NK-92 treated with Interleukin-12 subunit alpha and Interleukin-12 subunit beta, amount 100 ng/mL, for 24 hours (cell line): ENCODE measurements at places on chromosomes 12 and 14.

DNA sequence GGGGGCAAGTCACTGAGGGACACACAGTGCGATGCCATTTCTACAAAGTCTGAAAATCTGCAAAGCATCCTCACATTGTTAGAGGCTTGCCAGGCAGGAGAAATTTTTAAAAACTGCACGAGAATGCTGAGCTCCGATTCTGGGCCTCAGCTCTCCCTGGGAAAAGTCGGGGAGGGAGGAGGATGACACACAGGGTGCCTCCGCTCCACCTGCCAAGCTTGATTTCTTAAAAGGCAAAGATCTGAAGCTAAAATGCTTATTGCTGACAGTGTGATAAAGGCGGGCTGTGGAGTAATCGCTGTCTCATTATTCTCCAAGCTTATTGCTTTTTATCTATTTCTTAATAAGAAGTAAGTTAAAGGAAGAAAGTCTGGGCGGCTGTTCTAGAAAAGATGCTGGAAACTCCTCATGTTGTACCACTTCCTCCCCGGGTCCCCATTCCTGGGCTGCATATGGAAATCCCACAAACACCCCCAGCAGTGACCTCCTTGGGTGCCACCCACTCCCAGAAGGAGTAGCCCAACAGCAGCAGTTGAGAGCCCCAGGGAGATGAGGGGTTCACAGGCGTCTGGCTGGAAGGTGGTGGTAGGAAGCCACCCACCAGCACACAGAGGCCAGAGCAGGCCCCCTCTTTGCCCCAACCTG is 55.0 kb downstream of the CCDC85C start:
- DNase-seq, result no peak

DNA sequence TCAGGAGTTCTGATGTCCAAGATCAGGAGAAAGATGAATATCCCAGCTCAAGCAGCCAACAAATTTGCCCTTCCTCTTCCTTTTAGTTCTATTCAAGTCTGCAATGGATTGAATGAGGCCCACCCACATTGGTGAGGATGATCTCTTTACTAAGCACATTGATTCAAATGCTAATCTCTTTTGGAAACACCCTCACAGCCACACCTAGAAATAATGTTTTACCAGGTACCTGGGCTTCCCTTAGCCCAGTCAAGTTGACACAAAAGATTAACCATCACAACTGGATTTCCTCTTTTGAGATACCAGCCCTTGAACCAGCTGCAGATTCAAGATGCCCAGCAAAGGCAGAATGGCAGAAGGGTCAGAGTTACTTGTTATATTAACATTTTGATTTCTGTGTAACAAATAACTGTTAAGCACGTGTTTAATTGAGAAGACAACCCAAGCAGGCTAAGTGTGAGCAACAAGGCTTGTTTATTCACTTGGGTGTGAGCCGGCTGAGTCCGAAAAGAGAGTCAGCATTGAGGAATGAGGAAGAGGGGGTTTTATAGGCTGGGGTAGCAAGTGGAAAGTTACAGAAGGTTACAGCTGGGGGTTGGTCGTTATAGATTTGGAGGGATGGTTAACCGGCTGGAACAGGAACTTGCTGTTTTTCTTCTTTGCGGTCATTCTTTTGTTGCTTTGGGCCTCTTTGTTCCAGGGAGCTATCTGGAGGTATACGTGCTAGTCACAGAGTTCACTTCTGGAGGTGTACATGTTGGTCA is 180.3 kb downstream of the EMP1 start:
- DNase-seq, result no peak

DNA sequence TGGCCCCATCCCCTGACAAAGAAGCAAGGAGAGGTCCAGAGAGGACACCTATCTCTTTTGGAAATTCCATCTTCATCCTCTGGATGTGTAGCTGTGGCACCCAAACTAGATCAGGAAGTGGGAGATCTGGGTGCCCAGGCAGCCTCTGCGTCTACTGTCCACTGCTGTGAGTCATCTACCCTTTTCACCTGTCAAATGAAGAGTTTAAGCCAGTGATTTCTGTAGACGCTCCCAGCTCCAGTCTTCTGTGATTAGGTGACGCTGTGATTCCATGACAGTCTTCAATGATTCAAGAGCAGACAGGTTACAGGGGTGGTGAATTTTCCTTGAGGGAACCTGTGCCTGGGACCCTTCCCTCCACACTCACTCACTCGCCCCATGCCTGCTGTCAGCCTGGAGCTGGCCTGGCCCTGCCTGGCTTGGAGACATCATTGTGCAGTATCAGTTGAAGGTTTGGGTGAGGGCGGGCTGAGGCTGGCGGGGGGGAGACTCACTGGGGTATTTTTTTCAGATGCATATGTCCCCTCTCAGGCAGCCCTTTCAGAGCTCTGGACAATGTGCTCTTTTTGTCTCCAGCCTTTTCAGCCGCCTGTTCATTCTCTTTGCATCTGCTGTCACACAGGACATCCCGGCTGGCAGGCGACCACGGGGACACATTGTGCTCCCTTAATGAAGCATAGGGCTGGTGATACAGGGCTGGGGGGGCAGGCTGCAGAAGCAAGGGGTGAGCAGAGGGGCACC is 56.8 kb upstream of the PARP11 start:
- DNase-seq, result no peak

GRCh38 chr12:15393037-15393436 is 70.7 kb downstream of the PTPRO start:
- no peak for DNase-seq

- DNase-seq, result no peak
These were observed 10.0 kb upstream of the TBC1D30 start for GRCh38 chr12:64814432-64814831.

DNA sequence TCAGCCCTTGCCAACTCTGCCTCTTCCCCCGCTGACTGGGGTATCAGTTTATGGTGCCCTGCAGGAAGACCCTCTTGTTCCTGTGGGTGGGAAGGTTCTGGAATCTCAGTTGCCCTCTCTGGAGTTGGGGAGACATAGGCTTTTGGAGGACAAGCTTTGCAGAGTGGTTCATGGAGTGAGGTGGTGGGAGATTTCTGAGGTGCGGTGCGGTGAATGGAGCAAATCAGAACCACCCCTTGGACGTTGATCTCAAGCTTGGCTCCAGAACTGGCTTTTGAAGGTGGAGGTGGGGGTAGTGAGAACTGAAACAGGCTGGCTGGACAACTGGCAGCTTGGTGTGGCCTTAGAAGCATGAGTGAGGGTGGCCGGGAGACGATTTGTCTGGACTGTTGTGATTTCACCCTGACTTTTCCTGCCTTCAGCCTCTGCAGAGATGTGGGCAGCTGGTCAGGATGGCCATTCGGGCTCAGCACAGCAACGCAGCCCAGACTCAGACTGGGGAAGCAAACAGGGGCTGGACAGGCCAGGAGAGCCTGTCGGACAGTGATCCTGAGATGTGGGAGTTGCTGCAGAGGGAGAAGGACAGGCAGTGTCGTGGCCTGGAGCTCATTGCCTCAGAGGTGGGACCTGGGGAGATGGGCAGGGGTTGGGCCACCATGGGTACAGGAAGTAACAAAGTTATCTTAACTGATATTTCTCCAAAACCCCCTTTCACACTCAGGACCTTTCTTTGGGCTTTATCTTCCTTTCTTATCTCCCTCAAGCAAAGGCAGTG is 1.1 kb downstream of the SHMT2 start:
- no peak for DNase-seq

- DNase-seq, result no peak
These were observed 1488.5 kb upstream of the FLRT2 start for GRCh38 chr14:84041421-84041820.

GRCh38 chr14:23021434-23021833 is 11.5 kb upstream of the C14orf93 start:
- DNase-seq, result no peak

DNA sequence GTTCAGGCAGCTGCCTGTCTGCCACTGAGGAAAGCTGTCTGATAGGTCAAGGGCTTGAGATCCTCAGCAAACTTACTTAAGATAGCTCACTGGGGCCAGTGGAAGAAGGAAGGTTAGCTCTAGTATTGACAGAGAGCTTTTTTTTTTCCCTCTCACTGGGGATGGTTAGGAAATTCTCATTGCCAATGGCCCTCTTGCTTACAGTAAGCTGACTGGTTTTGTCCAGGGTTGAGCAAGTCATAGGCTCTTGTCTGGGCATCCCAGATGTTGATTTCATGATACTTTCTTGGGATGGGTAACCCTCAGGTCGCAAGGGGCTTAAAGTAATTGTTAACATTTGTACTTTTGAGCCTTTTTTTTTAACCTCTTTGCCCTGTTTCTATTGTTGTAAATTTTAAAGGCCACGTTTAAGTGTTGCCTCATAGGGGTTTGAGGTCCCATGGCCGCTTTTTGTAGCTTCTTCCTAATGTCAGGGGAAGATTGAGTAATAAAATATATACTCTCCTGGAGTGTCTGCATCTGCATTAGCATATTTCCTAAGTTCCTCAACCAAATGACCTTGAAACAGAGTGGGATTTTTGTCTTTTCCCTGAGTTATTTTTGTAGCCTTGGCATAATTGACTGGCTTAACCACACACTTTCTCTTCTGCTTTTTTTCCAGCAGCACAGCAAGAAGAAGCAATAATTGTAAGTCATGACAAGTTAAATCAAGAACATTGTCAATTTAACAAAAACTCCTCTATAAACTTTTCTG is 716.0 kb downstream of the LRFN5 start:
- DNase-seq, result no peak

GRCh38 chr14:80003138-80003537 is 208.2 kb downstream of the DIO2 start:
- DNase-seq, result no peak

DNA sequence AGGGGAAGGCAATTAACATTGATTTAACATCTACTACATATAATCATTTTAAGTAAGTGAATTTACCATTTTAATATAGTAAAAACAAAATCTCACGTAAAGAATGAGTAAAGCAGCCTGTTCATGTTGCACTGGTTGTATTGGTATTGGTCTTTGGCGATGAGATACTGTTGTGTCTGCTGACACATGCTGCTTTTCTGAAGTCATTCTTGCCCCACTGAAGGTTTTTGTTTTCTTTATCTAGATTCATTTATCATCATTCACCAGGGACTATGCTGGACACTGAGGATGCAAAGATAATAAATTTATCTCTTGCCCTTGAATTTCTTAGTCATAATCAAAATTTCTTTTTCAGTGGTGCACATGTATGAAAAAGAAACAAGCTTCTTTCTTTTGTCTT is 246.2 kb upstream of the NPAS3 start:
- no peak for DNase-seq

DNA sequence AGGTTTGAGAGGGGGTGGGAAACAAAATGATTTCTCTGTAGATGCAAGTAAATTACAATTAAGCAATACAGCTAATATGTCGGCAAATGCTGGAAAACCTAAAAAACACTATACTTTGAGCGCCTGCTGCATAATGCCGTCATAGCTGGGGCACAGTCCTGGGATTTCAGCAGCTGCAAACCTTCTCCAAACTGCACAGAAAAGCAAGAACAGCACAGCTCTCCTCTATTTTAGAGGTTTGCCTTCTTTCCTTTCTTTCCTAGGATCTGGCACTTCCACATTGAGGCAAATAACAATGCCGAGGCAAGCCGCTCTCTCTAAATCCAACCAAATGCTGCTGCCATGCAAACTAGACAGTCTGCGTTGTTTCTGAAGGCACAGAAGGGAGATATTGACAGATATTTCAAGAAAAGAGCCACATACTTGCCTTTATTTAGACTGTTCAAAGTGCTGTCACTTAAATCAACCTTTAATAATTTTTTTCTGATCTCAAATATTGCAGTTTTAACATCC is 287.1 kb upstream of the G2E3 start:
- no peak for DNase-seq

GRCh38 chr12:111211910-111212757 is 156.8 kb downstream of the PHETA1 start:
- no peak for DNase-seq

GRCh38 chr14:44895716-44896115 is 66.0 kb downstream of the KLHL28 start:
- DNase-seq, result no peak

- no peak for DNase-seq
These were observed 4.1 kb upstream of the RBM19 start for GRCh38 chr12:113970211-113970610.

DNA sequence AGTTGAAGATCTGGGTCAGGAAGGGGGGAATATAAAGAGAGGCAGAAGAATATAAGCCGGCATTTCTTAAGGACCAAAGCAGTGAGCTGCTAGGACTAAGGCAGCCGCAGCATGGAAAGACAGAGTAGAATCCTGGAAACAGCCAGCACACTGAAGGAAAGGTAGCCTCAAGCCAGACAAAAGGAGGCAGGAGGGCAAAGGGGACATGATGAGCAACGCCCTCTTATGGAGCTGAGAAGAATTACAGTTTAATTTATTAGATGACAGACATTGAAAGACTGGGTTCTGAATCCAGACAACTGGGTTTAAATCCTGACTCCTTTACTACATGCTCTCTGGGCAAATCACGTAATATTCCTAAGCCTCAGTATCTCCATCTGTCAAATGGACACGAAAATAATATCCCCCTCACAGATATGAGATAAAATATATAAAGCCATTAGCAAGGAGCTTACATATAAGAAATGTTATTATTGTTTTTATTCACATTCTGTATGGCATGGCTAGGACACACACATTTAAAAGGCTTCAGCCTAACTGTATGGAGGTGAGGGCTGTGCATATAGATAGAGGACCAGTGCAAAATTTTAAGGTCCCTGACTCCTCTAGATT is 8.1 kb upstream of the PCED1B start:
- DNase-seq, result no peak

GRCh38 chr12:116028619-116029018 is 248.9 kb downstream of the MED13L start:
- DNase-seq, result no peak

GRCh38 chr14:24094841-24095270 is 745 bp downstream of the PCK2 start:
- no peak for DNase-seq

DNA sequence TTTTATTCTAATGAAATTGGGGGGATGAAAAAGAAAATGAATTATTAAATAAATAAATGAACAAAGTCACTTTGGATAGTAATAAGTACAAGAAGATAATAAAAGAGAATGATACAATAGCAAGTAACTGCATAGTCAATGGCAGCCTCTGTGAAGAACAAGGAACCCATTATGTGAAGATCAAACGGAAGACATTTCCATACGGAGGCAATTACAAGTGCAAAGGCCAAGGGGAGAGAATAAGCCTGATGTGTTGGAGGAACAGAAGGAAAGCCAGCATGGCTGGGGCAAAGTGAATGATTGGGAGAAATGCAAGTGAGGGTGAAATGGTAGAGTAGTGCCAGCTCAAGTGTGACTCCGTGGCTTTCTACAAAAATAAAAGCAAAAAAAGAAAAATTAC is 43.9 kb upstream of the CHPT1 start:
- DNase-seq, result no peak

DNA sequence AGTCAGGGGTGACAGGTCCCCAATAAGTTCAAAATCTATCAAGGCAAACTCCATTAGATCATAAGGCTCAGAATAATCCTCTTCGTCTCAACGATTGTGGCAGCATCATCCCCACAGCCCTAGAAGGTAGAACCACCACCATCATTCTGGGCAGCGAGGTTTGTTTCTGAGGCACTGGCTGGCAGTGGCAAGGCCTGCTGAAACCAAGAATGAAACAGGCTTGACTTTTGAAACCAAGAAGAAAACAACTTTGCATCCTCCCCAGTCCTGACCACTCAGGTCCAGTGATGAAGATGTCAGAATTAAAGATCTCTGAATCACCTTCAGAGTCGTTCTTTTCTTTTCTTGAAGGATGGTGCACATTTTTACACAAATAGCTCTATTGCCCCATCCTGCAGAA is 152.6 kb upstream of the SYT1 start:
- DNase-seq, result no peak
